ENCODE measurements at places on chromosomes 3 and 15.

GRCh38 chr15:35583863-35584528 is 38.0 kb upstream of the DPH6 start:
- no peak for DNase-seq

- DNase-seq = no peak
Observed at GRCh38 chr3:31092748-31093589, 198.5 kb upstream of the GADL1 start.

- peak; percentile 56 for DNase-seq
Observed at GRCh38 chr3:88219138-88219792, 69.5 kb downstream of the C3orf38 start.

DNA sequence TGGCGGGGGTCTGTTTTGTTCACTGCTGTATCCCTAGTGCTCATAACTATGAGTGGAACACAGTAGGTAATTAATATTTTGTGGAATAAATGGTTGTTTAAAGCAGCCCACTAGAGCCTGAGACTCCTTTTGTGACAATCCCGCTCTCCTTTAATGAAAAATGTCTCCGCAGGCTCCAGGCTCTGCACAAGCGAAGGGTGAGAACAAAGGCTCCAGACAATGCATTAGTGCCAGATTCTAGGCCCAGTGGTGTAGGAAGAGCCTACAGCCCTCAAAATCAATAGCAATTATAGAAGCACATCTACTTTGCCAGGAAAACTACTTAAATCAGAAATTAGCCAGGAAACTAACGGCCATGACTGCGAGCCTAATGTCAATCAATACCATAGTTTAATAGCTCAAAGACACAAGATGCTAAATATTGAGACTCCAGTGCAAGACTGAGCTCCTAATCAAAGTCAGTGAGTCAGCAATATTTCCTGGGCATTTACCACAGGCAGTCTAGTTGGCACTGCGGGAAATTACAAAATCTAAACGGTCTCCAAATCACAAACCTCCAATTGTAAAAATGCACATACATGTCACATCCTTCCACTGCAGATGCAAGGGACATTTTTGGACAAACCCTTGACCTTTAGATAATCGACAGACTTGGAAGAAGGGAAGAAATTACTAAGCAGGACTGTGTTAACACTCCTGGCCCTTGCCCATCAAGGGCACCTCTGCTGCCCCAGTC is 2.3 kb downstream of the ANXA2 start:
- no peak for DNase-seq

- no peak for DNase-seq
Observed at GRCh38 chr3:144109944-144110343, 138.3 kb downstream of the DIPK2A start.

GRCh38 chr3:170713653-170714052 is 127.8 kb upstream of the SLC7A14 start:
- no peak for DNase-seq

DNA sequence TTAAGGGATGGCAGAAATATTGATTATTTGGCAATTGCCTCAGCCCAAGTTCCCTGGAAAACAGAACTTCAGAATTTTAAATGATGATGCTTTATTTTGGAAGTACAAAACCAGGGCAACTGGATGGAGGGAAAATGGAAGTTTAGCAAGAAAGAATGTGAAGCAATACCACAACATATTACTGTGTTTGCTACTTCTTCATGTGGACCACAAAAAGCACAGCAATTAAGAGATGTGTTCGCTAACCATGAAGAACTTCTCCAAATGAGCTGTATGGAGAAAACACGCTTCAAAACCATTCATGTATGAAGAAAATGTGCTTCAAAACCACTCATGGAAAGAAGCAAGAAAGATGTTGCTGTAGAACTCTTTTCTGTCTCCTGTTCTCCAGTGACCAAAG is 64.7 kb upstream of the ARL6 start:
- no peak for DNase-seq

GRCh38 chr3:156388497-156389448 is 166.1 kb downstream of the SSR3 start:
- no peak for DNase-seq

DNA sequence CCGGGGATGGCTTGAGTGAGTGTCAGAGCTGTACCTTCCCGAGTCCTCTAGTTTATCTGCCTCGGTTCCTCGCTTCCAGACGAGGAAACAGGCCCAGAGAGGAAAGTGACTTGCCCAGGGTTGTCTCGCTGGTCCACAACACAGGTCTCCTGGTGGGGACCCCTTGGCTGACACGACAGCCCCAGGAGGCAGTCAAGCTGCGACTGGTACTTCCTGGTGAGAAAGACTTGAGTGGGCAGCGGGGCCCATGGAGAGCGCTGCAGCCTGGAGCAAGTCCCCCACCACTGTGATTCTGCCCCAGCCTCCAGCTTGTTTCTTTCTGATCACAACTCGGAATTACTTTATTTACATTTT is 600 bp upstream of the CHRNA5 start:
- DNase-seq = no peak

DNA sequence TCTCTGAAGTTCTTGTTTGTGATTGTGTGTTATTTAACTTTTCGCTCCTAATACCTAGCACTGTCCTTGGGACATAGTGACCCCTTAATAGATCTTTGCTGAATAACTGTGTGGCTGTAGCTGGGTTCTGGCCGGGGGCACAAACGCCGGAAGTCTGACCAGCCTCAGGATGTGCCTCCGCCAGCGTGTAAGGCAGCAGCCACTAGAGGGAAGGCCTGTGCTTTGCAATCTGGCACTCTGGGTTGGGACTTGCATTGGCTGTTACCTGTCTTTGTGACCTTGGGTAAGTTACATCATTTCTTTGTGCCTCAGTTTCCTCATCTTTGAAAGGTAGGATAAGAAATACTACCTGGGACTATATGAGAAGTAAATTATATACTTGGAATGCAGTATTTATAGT is 158.7 kb downstream of the GHSR start:
- no peak for DNase-seq

GRCh38 chr3:125386811-125387210 is 11.7 kb upstream of the ZNF148 start:
- DNase-seq = no peak

DNA sequence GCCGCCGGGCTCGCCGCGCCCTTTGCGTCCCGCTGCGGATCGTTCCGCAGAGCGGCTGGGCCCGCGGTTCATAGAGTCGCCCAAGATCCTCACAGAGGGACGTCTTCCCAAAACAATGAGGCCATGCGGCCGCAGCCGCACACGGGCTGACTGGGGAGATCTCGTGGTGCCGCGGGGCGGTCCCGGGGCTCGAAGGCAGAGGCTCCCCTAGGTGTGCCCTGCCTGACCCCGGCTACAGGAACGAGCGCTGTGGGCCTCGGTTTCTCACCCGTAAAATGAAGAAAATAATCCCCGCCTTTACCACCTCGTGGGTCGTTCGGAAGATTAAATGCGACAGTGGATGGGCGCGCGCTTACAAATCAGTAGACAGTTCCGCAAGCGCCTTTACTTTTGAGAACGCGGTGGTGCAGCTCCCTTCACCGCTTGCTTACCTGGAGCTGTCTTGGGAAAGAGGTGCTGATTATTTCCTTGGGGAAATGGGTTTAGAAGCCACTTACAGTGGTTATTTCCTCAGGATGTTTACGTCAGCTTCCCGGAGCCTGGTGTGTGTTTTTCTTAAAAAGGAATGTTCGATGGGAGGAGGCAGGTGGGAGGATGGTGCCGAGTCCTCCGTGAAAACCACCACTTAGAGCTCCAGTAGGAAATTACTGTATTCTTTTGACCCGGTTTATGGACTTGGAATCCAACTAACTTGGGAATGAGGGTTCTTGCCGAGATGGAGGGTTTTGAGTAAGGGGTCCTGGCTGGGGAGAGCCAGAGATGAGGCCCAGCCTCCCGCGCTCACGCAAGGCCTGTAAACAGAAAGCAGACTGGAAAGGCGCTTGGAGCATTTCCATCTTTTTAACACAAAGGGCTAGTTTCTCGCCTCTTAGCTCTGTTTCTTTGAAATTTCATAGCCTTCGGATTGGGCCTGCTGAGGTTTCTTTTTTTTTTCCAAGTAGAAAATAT is 1.9 kb upstream of the MEX3B start:
- DNase-seq = no peak

GRCh38 chr15:55884223-55884622 is 109.2 kb downstream of the NEDD4 start:
- DNase-seq = no peak

- DNase-seq = no peak
Observed at GRCh38 chr15:47736143-47736786, 19.0 kb downstream of the SEMA6D start.

GRCh38 chr3:10289787-10290355 is 2.9 kb downstream of the GHRL start:
- DNase-seq = no peak

DNA sequence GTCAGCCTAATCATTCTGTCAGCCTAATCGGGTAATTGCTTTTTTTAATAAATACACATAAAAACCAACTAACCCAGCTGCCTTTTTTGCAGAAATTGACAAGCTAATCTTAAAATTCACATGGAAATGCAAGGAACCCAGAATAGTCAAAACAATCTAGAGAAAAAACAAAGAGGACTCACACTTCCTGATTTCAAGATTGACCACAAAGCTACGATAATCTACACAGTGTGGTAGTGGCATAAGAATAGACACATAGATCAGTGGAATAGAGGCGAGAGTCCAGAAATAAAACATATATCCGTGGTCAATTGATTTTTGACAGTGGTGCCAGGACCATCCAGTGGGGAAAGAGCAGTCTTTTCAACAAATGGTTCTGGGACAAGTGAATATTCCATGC is 2.4 kb upstream of the C3orf20 start:
- DNase-seq = no peak

DNA sequence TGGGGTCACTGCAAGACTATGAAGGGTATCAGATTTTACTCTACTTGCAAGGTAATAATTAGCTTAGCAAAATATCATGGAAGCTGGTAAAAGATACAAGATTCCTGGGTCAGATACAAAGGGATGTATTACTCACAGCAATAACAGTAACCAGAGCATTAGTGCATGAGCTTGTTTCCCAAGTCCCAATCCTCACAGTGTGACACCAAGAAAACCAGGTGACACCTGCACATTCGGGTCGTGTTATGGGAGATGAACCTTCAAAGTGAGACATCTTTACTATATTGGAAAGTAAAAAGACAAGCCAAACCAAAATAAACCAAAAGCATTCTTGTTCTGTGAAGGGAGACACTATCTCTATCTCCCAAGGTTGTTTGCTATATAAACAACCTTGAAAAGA is 528.7 kb upstream of the TGFBR2 start:
- no peak for DNase-seq

GRCh38 chr15:52715411-52715810 is 36.2 kb upstream of the ATOSA start:
- DNase-seq = no peak

DNA sequence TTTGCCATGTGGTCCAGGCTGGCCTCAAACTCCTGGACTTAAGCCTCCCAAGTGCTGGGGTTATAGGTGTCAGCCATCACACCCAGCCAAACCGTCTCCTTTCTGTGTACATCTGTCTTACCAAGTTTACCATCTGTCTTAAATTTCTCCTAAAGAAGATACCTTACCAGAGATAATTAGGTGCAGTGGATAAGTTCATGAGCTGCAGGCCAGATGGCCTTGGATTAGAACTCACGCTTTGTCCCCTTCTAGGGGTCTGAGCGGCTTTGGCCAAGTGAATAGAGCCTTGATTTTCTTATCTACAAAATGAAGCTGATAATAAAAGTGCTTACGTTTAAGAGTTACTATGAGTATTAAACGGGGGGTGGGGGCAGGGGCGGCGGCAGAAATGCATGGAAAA is 103.9 kb downstream of the SUCLG2 start:
- DNase-seq = no peak

DNA sequence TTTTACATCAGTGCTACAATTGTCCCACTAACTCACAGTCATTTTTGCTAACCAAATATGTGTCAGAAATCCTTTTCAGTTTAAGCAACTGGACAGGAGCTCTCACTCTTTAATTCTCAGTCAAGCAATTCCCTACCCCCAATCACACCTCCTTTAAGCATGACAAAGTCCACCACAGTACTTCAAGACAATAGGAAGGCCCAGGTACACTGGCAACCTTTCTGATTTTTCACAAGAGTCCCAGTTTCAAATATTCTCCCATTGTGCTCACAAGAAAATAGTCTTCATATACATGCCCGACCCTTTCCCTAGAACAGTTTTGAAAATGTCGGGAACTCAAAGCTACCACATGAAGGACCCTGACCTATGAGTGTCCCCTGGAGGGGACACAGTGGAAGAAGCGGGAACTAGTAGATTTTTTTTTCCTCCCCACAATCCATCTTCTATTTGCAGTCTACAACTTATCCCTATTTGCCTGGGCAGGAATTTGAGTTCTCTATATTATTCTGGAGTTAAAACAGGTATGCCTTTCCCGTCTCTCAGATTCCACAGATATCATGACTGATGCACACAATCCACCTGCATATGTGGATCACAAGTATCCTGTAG is 413.5 kb downstream of the TIGIT start:
- no peak for DNase-seq

DNA sequence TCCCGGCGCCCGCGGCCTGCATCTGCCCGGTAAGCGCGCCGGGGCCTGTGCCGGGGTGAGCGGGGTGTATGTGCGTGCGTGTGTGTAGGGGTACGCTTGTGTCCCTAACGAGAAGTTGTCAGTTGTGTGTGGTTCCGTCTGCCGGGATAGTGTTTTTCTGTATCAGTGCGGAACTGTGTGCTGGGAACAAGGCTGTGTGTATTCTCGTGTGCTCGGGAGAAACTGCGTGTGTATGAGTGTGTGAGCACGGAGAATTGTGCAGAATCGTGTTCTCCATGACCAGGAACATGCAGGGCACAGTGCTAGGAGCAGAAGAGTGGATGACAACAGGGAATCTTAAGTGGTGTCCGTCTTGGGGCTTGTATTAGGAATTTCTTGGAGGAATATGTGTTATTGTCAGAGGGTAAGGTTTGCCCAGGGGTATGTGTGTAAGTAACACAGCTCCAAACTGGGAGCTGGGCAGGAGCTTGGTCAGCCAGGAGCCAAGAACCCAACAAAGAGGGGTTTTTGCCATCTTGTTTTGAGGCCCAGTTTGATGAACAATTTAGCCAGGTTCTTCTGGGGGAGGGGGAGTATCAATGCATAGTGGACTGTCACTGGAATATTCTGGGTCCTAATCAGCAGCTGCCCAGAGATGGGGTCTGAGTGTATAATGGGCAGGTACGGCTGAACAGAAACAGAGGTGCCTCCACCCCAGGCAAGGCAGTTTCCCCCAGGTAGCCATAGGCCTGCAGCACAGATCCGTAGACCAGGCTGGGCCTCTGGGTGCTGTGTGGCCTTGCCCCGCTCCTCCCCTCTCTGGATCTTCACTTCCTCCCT is 2.1 kb downstream of the ISL2 start:
- DNase-seq = no peak

GRCh38 chr15:41914411-41914810 is 20.6 kb upstream of the SPTBN5 start:
- DNase-seq = no peak

- no peak for DNase-seq
Observed at GRCh38 chr3:153967260-153967659, 153.9 kb upstream of the ARHGEF26 start.

GRCh38 chr15:69015591-69015990 is 1.1 kb downstream of the NOX5 start:
- DNase-seq = no peak

- no peak for DNase-seq
Observed at GRCh38 chr3:116083683-116084082, 361.6 kb downstream of the LSAMP start.

DNA sequence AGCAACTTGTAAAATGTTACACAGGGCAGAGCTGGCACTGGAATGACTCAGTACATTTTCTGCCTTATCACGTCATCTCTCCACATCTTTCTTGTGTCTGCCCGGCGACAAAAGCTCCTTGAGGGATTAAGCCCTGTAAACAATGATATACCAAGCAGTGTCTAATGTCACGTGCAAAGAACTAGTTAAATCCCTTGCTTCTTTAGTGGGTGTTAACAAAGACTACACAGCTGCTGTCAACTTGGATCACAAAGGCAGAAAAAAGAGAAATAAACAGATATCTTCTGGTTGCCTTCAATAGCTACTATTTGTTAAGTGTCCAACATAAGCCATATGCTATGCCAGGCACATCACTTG is 48.1 kb upstream of the FRMD4B start:
- no peak for DNase-seq

Measured in right renal cortex interstitium (tissue), 3 donors.